Ovary (tissue), 10 donors: ENCODE measurements at places on chromosomes 1 and 21. TPM values are rescaled to one million over a fixed set of nuclear protein-coding genes. Genes with fewer than 3 reads are reported as not detected.

- no peak overlapping the region for H3K27ac ChIP-seq
- no peak overlapping the region for H3K4me3 ChIP-seq
- no peaks in the 10 kb centered on the region for H3K27me3 ChIP-seq
- DNase-seq: no peak
Measured at GRCh38 chr1:205049479-205049878, 6.5 kb downstream of the CNTN2 start.

The TCHHL1 gene
- total RNA-seq: not detected

GRCh38 chr1:39981945-39982344, 27.0 kb downstream of the MFSD2A start:
- no peak overlapping the region for H3K4me3 ChIP-seq
- DNase-seq: no peak
- H3K27me3 ChIP-seq: no peaks in the 10 kb centered on the region
- H3K36me3 ChIP-seq: no peaks in the 10 kb centered on the region
- no peak overlapping the region for H3K27ac ChIP-seq
- H3K4me1 ChIP-seq: no peaks in the 10 kb centered on the region

GRCh38 chr1:159940006-159940620, 5.3 kb downstream of the IGSF9 start:
- H3K4me3 ChIP-seq: no peak overlapping the region
- no peaks in the 10 kb centered on the region for H3K4me1 ChIP-seq
- no peaks in the 10 kb centered on the region for H3K27me3 ChIP-seq
- no peak overlapping the region for H3K27ac ChIP-seq
- no peaks in the 10 kb centered on the region for H3K36me3 ChIP-seq

The GREM2 gene
- total RNA-seq: 16.7 TPM

DNA sequence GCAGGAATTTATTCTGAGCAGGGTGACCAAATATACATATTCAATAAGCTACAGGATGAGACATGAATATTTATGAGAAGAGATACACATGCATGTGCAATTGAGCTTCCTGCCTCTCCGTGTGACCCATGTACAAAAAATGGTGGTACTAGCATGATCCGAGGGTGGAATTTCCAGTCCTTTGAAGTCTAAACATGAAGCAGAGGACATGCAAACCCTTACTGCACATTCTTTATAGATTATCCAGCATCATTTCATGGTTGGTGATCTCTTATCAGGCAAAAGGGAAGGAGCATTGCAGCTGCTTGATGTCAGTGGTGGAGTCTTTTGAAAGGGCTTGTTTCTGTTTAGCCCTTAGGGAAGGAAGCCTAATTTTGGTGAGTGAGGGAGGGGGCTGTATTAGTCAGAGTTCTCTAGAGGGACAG, 448.6 kb downstream of the SETD4 start:
- no peak for DNase-seq
- H3K27ac ChIP-seq: no peak overlapping the region
- peaks cover 2% of the 10 kb centered on the region for H3K4me1 ChIP-seq
- no peak overlapping the region for H3K4me3 ChIP-seq
- no peaks in the 10 kb centered on the region for H3K36me3 ChIP-seq
- no peaks in the 10 kb centered on the region for H3K27me3 ChIP-seq

GRCh38 chr1:92409946-92410549, 76.7 kb downstream of the GFI1 start:
- H3K27me3 ChIP-seq: no peaks in the 10 kb centered on the region
- H3K27ac ChIP-seq: no peak overlapping the region
- H3K36me3 ChIP-seq: no peaks in the 10 kb centered on the region
- no peak overlapping the region for H3K4me3 ChIP-seq
- no peaks in the 10 kb centered on the region for H3K4me1 ChIP-seq

DNA sequence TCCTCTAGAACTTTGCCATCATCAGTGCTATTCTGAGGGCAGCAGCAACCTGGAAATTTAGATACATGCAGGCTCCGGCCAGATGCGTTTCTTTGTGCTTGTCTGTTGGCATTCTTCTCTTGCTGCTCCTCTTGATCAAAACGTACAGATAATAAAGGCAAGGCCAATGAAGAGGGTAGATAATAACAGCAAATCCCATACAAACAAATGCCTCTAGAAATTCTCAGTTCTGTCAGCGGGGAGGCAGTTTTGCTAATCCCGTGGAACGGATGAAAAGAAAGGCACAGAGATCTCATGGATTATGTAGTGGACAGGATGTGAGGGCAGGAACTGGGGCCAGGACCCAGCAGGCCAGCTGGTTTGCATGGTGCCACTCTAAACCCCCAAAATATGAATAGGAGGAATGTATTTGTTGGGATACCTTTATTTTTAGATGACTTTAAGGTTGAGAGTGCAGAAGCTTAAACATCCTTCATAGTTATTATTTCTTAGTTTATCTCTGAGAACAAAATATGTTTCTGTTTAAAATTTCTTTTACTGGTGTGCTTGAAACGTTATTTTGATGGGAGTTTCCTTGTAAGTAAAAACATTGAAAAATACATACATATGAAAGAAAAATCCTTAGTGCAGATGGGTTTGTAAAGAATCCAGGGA, 1.5 kb downstream of the ITSN1 start:
- peaks cover 11% of the 10 kb centered on the region for H3K4me1 ChIP-seq
- no peak for DNase-seq
- peak overlapping the region; percentile 65 for H3K4me3 ChIP-seq
- H3K27ac ChIP-seq: peak overlapping the region; percentile 79

DNA sequence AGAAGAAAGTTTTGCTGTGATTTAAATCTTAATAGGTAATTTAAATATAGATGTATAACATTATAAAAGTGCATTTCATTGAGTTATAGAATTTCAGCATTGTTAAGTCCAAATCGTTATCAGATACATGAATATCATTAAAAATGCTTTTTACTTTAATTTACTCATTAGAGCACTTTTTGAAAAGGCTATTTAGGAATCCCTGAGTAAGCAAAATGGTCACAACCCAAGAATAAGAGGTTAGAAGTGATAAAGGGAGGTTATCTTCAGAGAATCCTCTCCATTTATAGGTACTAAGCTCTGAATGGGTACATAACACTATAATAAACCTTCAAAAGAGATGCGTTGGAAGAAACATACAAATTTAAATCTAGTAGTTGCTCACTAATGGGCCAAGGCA, 130.7 kb downstream of the SLC30A10 start:
- no peak overlapping the region for H3K27ac ChIP-seq
- no peaks in the 10 kb centered on the region for H3K36me3 ChIP-seq
- no peak overlapping the region for H3K4me3 ChIP-seq
- DNase-seq: no peak

DNA sequence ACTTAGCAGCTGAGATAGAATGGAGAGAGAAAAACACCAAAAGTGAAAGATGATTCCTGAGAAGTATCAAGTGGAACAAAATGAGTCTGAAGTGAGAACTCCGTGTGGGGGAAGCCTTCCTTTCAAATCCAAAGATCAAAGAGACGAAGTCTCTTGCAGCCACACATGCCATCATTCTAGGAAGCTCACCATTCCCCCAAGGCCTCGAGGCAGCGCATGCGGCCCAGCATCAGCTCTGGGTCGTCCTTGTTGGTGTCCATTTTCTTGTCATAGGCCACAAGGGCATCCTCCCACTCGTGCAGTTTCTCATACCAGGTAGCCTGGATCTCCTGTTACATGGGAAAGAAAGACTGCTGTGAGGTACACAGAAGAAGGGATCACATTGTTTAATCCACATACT, 32.2 kb upstream of the ANGPTL7 start:
- DNase-seq: no peak
- H3K27ac ChIP-seq: peak overlapping the region; percentile 4
- H3K27me3 ChIP-seq: no peaks in the 10 kb centered on the region
- no peaks in the 10 kb centered on the region for H3K36me3 ChIP-seq

The CYP4A22 gene
- not detected for total RNA-seq

The CASZ1 gene
- total RNA-seq: 4.0 TPM

DNA sequence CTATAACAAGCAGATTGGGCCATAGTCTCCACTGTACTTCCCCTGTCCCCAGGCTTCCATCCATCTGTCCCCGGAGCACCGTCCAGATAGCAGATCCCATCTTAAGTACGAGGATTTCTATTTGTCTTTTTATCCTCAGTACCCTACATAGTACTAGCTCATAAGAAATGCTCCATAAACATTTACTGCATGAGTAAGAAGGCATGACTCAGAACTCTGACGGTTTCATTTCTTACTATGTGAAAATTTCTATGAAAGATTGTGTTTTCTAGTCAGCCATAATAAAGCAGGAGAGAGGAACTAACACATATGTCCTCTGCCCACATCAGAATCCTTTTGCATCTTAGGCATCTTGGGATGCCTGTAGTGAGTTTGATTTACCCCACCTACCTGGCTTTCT, 49.5 kb downstream of the CHD1L start:
- H3K27ac ChIP-seq: no peak overlapping the region
- no peak for DNase-seq
- no peaks in the 10 kb centered on the region for H3K36me3 ChIP-seq
- H3K4me1 ChIP-seq: no peaks in the 10 kb centered on the region
- H3K27me3 ChIP-seq: no peaks in the 10 kb centered on the region

DNA sequence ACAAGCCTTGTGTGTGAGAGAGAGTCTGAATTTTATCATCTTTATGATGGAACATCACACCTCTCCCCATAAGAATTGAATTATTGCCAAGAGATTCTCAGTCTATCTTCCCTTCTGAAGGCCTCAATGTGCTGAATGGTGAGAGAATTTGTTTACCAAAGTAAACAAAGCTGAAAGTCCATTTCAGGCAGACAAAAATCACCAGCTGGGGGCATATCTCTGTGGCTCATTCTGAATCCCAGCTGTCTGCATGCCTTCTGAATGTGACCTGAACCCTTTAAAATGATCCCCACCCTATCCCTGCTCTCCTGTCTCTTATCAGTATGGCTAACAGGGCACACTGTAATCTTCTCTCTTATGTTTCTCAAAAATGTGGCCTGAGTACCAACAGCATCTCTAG, 99.1 kb upstream of the CAMK1G start:
- no peak overlapping the region for H3K4me3 ChIP-seq
- H3K4me1 ChIP-seq: no peaks in the 10 kb centered on the region
- no peak overlapping the region for H3K27ac ChIP-seq
- H3K27me3 ChIP-seq: no peaks in the 10 kb centered on the region
- H3K36me3 ChIP-seq: no peaks in the 10 kb centered on the region

The ATF6 gene
- 20.9 TPM for total RNA-seq

DNA sequence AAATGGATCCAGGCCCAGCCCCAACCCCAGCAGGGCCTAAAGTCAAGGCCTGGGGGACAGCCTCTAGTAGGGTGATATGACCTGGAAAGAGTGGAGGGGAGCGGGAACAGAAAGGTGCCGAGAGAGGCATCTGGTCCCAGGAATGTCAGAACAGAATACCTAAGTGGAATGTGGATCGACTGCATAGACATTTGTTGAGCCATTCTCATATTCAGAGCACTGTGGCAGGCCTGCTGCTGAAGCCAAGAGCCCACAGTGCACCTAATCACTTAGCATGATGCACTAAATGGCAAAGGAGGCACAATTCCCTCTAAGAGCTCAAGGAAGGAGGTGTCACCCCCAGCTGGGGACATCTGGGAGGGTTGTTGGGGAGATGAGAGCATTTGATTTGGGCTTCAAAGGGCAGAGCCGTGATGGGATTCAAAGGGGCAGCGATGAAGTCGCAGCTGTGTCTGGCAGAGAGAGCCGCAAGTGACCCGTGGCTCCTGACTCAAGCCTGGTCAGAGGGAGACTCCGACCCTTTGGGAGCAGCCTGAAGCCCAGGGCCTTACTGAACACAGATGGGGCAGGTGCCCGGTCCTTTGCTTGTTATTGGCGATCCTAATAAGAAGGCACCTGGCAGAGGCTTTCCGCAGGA, 8.6 kb upstream of the PKP1 start:
- no peak overlapping the region for H3K27ac ChIP-seq
- no peaks in the 10 kb centered on the region for H3K27me3 ChIP-seq
- H3K36me3 ChIP-seq: no peaks in the 10 kb centered on the region
- H3K4me3 ChIP-seq: no peak overlapping the region
- DNase-seq: no peak

The HLCS gene
- total RNA-seq: 12.6 TPM
